ENCODE measurements at places on chromosomes 16 and 17. TPM values are rescaled to one million over a fixed set of nuclear protein-coding genes. Genes with fewer than 3 reads are reported as not detected.

Gene HOXB1
- not detected for polyA plus RNA-seq

Gene EXOC3L1
- 9.9 TPM for polyA plus RNA-seq

GRCh38 chr16:69799611-69800031 lies 37.5 kb downstream of the WWP2 start:
- DNase-seq = no peak

DNA sequence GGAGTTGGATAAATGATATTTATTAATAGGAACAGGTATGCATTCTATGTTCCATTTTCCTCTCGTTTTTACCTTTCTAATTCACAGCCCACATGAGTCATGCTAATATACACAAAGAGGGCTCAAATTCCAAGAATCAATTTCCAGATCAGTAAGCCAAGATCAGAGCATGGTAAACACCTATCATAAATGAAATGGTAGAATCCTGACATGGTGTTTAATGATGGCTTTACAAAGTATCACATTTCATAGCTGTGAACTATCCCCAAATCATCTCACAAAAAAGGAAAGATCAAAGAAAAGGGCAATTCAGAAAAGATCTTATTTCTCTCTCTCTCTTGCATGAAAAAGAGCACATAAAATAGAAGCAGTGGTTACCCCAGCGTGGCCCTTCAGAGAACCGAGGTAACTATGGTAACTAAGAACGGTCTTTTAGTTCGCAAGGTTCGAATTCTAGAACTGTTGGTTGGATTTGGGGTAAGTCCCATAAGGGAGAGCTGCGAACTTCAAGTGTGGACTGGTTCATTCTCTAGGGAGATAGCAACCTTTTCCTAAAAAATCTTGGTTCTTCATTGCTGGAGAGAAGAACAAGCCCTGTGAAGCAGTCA lies 73.0 kb downstream of the MARCHF10 start:
- DNase-seq = no peak

- DNase-seq = no peak
Measured at GRCh38 chr17:30477774-30478115, 537 bp downstream of the GOSR1 start.
